ENCODE measurements at places on chromosomes 4 and X.

GRCh38 chr4:146649232-146649631 is 10.5 kb downstream of the POU4F2 start:
- DNase-seq: no peak

DNA sequence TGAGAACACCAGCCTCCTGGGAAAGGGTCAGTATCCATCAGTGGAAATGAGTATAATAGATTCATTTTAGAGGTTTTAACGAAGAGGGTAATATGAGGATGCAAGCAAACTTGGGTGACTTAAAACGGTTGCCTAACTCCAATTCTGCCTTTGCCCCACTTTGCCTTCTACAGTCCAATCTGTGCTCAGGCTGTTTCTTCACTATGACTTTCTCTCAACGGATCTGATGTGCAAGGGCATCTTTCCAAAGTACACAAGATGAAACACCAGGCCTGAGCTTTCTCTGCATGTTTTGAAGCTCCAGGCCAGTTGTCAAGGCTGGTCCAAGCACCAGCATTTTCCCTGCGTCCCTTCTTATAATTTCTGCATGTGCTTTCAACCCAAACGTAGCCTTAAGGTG is 68.0 kb upstream of the TMEM164 start:
- no peak for DNase-seq

- no peak for DNase-seq
These were observed 1327.4 kb downstream of the FSTL5 start for GRCh38 chr4:160836431-160836830.

DNA sequence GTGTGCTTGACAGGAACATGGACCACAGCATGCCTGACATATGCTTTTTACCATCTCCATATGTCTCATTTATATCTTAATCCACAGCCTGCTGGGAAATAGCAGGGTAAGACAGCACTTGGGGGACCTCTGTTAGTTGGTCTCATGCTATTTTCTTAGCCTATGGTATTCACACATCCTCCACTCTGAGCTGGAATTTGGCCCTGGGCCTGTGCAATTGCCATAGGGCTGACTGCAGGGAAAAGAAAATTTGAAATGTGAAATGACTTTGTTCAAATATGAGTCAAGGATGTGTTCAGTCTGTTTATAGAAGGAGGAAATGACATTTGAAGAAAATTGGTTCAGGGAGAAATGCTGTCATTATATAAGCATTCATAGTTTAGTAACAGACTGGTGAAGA is 9.6 kb upstream of the MAP7D3 start:
- DNase-seq: peak; percentile 25

DNA sequence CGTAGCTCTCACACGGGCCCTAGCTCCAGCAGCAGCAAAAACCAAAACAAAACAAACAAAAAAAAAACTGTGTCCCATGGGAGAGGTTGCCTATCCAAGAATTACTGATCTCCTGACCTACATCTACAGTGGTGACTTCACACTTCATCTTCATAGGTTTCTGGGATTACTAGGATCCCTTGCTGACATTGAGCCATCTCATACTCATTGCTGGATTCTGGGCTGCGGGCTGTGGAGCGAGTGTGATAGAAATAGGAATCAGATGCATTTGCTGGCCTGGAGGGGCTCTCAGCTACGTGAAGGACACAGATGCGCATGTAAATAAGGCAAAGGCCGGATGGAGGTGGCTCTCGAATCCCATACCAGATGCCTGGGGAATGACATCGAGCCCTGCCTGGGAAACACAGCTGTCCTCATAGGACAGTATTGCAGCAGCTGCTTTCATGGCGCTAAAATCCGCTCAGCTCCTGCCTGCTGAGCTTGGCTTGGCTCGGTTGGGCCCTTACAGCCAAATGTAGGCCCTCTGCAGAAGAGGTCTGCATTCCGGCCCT is 41.7 kb downstream of the CNGA2 start:
- DNase-seq: peak; percentile 92

GRCh38 chr4:173909294-173909693 is 374.2 kb downstream of the FBXO8 start:
- DNase-seq: no peak

DNA sequence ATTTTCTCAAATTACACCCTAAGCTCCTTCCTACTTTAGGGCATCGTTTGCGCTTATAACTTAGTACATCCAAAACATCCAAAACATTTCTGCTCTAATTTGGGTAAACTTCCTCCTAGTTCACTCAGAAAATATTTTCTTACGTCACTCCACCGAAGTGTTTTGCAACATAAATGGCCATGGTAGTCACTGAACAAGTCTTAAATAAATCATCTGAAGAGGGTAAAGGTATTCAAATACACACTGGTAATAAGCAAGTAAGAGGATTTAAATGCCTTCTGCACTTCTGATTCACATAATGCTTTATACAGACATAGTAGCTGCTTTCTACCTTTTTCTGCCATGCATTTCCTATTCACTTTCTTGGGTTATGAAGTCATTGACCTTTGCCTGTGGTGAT is 991.9 kb downstream of the NLGN4X start:
- no peak for DNase-seq

DNA sequence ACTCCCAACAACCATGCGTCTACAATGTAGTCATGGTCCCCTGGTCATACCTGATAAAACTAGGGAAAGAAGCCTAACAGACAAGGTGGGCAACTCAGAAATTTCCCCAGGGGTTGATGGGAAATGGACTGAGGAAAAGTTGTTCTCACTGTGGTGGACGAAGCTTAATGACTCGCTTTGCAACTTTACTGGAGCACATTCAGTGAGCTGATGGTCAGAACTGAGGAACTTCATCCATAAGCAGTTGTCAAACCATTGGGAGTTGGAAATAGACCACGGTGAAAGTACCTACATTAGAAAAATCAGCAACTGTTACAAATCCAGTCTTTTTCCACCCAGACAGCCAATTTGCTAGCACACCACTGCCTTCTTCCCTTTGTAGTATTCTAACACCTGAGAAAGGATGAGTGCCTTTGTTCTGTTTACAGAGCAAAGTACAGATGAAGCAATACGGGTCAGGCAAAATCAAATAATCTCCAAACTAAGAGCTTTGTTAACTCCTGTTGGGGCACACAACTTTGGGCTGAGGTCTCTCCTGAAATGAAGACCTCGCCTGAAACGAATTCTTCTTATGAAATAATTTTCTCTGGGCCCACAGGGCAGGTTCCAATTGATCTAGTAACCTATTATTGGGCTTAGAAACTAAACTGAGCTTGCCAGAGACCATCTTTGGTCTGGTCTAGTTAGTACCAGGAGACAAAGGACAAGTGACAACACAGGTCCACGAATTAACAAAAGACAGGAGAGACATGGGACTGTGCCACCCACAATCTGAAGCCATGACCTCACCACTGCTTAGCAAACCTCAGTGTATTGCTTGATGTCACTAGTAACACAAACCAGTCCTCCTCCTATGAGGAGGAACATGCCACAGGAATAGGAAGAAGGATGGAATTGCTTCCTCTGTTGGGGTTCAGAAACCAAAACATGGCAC is 58.9 kb upstream of the NFKB1 start:
- DNase-seq: no peak

Data from tongue (tissue), 3 donors.